ENCODE measurements at places on chromosomes 6 and 20.

DNA sequence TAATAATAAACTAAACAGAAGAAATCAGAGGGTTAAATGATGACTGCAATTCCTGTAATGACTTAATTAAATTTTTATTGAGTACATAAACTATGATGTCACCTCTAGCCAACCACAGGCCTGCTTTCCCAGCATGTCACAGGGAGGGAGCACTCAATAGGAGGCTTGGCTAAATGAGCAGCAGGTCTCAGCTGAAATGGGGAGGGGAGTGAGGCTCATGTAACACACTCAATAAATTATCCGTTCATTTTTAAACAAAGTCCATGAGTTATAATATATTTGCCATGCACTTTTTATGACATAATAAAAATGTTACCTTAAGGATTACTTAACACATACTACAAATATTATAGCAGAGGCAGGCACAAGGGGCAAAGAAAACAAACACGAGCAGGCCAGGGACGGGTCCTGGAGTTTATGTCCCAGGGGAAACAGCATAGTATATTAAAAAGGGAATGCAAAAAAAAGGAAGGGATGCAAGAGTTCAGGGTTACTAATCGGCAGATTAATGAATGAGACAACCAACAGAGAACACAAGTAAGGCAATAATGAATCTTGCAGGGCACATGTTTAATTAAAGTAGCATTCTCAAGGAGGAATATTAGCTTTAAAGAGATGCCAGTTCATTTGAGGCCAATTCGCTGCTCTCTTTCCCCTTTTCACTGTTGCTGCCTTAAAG lies 27.1 kb upstream of the FAM83C start:
- no peak for DNase-seq

DNA sequence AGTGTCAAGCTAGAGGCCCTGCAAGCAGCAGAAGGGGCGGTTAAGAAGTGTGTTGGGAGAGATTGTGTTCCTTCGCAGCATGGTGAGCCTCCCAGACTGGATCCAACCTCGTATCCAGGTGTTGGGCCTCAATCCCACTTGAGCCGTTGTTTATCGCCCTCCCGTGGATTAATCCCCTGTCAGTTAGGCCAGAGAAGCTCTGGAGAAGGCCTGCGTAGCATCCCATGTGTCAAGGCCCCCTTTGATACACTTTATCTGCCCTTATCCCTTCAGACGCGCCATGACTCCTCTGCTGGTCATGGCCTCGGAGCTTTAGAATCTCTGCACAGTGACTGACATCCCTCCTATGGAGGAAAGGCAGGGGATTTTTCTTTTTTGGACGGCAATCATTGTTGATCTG lies 181.0 kb downstream of the ZFP64 start:
- no peak for DNase-seq

GRCh38 chr20:48910347-48910781 lies 11.1 kb upstream of the ARFGEF2 start:
- peak; percentile 21 for DNase-seq

- no peak for DNase-seq
These were observed 48.0 kb downstream of the BMP6 start for GRCh38 chr6:7773914-7774313.

GRCh38 chr6:90375681-90376439 lies 79.2 kb upstream of the BACH2 start:
- no peak for DNase-seq

DNA sequence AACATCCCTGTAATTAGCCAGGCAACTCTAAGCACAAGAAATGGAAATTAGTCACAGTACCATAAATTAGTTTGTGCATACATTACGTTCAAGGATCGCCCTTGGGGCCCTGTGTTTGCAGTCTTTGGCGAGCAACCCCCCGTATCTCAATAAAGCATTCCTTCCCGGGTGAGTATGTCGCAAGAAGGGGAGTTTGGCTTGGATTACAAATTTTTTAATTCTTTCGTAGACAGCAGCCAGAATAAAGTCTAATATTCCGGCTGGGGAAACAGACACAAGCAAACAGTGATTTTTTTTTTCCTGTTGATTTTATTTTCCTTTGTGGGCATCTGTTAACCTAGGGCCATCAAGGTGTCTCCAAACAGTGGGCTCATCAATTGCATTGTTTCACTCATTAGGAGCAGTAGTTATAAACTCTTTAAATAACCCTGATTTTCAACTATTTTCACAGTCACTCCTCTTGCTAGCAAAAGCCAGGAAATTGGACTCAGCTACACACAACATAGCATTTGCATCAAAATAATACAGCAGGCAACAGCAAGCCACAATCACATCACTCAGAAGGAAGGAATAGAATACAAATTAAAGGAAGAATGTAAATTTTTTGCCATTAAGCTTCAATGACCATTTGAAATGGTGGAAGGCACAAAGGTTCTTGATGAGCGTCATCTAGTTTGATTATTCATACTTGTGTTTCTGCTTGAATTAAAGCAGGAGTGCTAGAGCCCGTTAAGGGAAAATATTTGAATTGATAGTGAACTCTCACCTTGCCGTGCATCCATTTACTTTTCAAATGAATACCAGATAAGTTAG lies 85.3 kb downstream of the LINC00237 start:
- no peak for DNase-seq

GRCh38 chr6:13026557-13026956 lies 301.8 kb downstream of the TBC1D7 start:
- no peak for DNase-seq

DNA sequence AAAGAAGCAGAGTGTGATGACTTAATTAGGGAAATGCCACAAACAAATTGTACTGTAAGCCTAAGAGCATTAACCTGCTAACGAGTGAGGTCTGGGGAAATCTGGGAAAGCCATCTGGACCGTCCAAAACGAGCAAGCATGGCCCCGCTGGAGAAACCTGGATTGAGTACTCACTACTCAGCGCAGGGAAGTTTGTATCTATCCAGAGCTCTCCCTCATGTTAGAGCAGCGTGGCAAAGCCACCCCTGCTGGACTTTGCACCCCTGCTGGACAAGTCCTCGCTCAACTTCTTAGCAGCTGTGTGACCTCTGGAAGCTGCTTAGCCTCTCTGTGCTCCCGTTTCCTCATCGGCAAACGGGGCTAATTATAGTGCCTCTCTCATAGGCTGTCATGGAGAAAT lies 37.3 kb downstream of the PSMG4 start:
- DNase-seq, result no peak

DNA sequence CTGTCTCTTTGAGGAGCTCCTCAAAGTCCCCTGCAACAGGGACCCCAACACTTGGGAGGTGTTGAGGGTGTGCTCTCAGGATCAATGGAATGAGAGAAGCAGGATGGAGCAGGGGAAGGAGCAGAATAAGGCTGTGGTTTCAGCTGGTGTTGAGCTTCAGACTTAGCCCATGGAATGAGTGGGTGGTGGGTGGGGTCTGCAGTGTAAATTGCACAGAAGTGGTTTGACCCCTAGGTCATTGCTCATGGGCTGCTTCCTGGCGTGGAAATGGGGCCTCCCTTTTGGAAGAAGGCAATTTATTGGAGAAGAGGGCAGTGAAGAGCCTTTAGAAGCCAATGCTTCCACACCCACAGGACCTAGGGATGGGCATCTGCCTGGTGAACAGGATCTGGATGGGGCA lies 37.0 kb upstream of the KCNG1 start:
- no peak for DNase-seq

DNA sequence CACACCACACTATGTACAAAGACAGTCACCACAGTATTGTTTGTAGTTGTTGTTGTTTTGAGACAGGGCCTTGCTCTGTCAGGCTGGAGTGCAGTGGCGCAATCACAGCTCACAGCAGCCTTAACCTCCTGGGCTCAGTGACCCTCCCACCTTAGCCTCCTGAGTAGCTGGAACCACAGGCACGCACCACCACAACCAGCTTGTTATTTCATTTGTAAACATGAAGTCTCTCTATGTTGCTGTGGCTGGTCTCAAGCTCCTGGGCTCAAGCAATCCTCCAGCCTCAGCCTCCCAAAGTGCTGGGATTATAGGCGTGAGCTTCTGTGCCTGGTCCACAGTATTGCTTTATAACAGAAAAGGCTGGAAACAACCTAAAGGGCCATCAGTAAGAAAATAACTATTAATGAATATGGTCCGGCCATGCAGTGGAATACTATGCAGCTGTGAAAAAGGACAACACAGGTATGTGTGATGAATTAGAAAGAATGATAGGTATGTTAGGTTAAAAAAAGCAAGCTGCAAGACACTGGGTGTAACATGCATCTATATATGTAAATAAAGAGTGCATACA lies 30.0 kb upstream of the PTGIS start:
- no peak for DNase-seq

DNA sequence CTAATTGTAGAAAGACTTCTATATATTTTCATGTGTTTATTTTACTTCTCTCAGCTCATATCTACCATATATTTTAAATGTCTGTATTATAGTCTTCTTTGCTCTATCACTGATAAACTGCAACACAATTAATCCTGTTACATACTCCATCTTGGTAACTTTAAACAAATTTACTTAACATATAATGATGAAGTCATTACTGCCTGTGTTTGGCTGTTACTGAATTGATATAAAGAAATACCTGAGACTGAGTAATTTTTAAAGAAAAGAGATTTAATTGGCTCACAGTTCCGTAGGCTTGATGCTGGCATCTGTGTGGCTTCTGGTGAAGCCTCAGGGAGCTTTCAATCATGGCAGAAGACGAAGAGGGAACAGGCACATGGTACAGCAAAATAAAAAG lies 1480.4 kb downstream of the HACE1 start:
- DNase-seq, result no peak

DNA sequence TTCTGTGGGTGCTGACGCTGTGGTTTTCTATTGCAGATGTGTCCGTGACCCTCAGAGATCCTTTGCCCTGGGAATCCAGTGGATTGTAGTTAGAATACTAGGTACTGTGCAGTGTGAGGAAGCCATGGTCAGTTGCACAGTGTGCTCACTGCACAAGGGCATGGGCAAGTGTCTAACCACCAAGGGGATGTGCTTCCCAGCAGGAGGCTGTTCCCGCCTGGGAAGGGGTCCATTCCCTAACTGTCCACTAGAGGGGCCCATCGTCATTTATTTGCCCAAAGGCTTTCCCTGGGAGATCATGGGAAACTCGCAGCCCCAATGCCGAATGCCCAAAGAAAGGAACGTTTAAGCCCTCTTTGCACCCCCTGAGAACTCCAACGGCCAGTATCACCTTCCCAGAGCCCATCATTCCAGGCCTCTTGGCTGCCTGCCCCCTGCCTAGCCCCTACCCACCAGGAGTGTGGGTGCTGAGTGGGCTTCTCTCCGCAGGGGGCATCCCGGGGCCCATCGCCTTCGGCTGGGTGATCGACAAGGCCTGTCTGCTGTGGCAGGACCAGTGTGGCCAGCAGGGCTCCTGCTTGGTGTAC lies 26.2 kb downstream of the SLCO4A1 start:
- DNase-seq, result peak; percentile 59
